ENCODE measurements at places on chromosomes 4 and X.

- no peak for DNase-seq
These were observed 101.9 kb downstream of the AMMECR1 start for GRCh38 chrX:110216027-110216426.

- no peak for DNase-seq
These were observed 87.8 kb downstream of the GPRASP3 start for GRCh38 chrX:102808336-102808735.

DNA sequence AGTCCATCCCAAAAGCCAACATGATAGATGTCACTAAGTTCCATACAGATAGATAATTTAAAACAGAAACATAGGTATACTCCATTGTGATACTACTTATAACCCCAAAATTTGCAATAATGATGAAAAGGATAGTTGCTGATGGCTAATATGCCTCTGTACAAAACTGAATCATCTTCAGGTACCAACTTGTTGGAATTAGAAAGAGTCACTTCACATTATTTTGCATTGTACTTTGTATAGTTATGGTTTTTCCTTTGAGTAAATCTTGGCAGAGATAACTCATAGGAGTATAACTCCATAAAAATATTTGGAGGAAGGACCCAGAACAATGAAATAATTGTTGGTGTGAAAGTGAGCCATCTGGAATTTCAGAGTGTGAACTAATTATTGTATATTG, 17.6 kb downstream of the GIMD1 start:
- no peak for DNase-seq

DNA sequence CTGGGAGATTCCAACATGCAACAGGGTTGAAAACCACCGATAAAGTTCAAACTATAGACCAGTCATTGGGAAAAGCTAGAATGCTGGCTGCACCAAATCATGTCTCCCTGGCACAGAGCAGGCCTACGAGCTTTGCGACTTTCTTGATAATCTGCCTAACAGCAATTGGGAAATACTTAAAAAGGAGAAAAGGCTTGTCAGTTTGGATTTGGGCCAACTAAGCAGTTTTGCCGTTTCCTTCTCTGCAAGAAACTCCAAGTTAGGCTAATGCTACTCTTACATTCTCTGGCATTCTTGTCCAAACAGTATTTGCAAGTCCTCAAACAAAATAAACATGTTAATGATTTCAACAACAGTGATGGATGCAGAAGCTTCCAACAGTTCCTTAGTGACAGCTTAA, 87.9 kb downstream of the PDK3 start:
- DNase-seq, result no peak

GRCh38 chr4:118765399-118765798, 70.5 kb downstream of the SEC24D start:
- no peak for DNase-seq

- no peak for DNase-seq
These were observed 135.8 kb downstream of the RAPGEF2 start for GRCh38 chr4:159238631-159239030.

DNA sequence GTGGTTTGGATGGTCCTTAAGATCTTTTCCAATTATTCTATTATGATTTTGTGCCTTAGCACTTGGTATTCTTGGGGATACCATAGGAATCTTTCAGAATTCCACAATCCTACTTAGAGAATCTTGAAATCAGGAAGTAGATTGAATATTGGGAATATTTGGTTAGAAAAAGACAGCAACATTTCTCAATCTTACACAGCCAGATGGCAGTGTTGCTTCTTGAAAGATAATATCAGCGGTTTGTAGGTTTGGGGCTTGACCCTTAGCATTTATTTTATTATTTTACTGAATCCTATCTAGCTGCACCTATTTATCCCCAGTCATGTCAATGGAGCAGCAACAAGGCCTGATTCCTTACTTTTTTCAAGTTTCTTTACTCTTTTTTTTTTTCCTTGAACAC, 28.6 kb downstream of the MAGEB1 start:
- DNase-seq, result no peak

DNA sequence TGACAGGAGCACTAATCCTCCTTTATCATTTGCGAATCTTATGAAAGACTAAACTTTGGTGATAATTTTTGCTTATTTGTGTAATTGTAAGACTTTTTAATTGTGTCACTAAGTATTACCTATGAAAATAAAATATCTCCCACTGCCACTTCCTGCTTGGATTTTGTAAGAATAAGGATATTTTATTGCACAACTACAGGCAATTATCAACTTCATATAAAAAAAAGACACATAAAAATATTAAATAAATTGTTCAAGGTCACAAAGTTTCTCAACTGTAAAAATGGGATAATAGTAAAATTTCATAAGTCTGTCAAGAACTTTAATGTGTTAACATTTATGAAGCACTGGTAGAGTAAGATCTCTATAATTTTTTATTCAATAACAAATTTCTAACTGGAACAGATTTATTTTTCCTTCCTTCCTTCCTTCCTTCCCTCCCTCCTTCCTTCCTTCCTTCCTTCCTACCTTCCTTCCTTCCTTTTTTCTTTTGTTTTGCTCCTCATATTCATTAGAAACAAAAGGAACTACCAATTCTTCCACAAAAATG, 527.6 kb upstream of the FAM47C start:
- no peak for DNase-seq

GRCh38 chr4:145876531-145877180, 62.0 kb downstream of the ZNF827 start:
- DNase-seq, result no peak

DNA sequence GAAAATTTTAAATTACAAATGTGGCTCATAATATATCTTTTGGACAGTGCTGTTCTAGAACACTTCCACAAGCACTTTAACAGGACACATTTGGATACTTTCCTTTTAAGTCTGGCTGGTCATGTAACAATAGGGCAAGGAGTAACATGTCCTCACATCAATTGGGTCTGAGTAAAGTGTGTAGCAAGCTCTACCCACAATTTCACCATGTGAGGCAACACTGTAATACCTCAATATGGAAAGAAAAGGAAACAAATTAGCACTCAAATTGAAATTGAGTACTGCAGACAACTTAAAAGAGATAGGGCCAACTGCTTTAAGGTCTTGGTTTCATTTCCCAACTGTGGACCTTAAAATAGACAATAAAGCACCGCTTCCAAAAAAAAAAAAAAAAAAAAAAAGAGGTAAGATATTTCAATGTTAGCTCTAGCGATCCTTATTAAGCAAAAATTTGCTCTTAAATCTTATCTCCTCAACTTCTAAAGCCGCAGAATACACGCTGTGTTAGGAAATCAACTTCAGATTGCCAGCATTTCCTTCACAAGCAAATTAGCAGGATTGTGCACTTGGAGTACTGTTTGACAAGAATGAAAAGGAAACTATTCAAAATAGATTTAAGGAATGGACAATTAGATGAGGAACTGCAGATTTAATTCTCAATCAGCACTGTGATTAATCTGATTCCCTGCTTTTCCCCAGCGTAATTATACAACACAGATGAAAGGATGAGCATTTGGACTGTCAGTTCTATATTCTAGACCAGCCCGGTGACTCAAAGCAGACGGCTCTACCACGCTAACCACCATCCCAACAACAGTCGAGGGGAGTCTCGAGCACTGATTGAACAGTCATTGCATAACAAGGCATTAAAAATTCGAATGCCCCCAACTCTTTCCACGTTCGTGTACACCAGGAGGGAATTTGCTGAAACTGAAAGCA, 1.6 kb downstream of the CASK start:
- peak; percentile 21 for DNase-seq

GRCh38 chrX:73847991-73848390, 285.0 kb downstream of the CHIC1 start:
- DNase-seq, result no peak

- no peak for DNase-seq
These were observed 941.5 kb downstream of the DMD start for GRCh38 chrX:32269866-32270265.

DNA sequence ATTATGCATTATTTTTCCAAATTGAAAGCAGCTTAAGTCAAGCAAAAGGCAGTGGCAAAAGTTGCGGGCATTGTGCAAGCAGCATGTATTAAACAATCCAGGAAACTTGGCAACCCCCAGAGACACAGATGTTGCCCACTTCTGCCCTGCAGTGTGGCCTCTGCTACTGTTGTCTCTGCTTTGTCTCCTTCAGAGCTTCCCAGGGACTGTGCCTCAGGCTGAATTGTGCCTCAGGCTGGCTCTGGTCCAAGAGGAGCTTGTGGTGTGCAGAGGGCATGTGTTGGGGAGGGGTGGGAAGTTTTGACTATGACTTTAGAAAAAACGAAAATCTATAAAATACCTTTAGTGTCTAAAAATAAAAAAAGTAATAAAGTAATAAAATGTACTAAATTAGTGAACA, 201.4 kb downstream of the CCSER1 start:
- DNase-seq, result no peak

- no peak for DNase-seq
These were observed 39.4 kb downstream of the PPP3CA start for GRCh38 chr4:101307899-101308298.

DNA sequence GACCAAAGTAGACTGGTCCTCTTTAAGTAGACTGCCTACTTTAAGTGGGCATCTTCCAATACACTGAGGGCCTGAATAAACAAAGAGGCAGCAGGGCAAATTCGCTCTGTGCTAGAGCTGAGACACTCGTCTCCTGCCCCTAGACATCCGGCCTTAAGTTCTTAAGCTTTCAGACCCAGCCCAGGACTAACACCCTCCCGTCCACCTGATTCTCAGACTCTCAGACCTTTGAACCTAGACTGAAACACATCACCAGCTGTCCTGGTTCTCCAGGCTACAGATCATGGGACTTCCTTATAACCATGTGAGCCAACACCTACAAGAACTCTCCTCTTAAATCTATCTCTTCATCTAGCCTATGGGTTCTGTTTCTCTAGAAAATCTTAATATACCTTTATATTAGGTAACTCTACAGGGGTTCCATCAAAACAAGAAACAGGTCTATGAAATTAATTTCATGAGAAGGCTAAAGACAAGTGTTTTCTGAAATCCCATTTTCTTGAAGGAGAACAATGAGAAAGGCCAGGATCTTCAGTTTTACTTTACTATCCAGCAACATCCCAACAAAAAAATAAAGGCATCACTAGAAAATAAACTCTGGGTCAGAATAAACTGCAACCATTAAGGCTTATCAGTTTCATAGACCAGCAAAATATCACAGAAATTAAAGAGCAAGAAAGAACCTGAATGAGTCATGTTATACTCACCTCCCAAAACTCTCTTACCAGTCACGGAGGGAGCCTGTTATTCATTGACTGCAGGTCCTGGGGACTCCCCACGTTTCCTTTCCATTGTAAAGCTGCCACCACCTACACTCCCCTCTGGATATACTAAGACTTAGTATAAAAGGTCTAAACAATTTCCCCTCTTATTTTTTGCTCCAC, 14.8 kb downstream of the ADGRA3 start:
- no peak for DNase-seq

DNA sequence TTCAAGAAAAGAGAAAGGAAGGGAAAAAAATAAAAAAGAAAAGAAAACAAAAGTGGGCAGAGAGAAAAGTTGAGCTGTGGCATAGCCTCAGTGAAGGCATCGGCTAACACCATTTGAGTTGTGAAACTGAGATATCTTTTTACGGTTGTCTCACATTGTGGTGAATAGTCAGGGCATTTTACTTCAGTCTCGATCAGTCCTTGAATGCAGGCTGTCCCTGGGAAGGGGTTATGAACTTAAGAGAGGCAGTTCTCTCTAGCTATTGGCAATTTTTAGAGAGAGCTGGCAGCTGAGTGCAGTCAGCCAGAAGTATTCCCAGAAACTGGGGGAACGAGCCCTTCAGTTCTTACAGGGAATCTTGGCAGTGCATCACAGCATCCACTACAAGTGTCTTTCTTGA, 93.5 kb upstream of the SLC6A14 start:
- no peak for DNase-seq

DNA sequence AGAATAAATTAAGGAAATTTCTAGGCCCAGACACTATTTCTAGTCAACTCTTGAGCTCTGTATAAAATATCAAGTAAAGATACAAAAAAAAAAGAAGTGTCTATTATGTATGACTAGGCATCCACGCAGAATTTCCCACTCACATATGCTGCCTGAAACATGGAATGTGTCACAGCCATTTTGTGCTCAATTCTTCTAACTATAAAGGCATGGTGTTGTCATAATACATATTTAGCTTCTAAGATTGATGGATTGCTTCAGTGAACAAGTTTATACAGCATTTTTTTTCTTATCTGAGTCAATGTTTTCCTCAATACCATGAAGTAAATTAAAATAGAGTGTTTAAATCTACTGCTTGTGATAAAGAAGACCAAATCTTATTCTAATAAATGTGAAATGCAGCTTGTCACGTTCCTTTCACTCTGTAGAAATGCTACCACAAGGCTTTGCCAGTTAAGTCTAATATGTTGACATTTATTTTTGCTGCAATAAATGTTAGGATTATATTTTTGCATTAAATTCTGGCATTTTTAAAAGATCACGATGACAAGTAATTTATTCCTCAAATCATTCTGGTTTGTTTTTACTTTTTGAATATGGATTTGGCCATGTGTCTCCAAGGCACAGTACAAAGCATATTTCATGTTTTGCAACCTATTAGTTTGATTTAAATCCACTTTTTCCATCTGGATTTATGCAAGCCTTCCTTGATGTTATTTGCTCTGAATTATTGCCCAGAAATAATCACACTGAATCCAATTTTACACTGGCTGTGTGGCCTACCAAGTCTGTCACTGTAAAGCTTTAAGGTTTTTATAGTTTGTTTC, 1829.0 kb upstream of the PCDH7 start:
- DNase-seq, result no peak
